ENCODE measurements at places on chromosomes 4 and X.

- DNase-seq = no peak
These were observed 652.8 kb upstream of the NR3C2 start for GRCh38 chr4:149095001-149095400.

DNA sequence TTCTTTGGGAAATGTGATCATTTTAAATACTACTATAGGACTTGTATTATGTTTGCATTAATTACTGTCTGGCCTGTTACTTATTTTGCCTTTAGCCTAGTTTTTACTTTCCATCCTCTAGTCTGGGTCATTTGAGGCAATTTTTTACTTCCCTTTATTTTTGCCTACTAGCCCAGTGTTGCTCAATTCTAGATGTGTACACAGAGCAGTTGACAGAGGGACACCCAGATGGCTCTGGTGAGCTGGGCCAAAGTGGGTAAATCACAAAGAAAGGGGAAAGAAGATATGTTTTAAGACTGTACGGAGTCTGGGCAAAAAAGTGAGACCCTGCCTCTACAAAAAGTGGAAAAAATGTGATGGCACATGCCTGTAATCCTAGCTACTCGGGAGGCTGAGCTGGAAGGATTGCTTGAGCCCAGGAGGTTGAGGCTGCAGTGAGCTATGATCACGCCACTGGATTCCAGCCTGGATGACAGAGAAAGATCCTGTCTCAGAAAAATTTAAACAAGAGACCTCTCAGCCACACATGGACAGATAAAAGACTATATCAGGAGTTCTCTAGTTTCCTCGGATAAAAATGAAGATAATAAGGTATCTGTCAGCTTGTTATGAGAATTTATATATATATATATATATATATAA, 35.7 kb downstream of the APOO start:
- no peak for DNase-seq

DNA sequence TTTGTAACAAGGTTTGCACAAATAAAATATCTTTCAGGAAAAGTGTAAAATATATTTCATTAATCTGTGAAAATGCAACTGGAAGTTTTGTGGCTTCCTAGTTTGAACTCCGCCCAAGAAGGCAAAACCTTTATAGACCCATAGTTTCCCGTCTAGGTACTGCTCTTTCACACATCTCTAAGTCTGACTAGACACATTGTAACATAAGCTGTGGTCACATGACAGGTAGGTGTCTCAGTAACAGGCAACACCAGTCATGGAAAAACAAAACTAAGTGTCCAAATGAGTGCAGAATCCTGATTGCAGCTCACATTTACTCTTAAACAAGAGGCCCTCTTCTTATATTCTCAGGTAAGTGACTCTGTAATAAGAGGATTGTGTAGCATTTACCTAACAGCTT, 55.6 kb downstream of the SNCA start:
- DNase-seq = no peak

DNA sequence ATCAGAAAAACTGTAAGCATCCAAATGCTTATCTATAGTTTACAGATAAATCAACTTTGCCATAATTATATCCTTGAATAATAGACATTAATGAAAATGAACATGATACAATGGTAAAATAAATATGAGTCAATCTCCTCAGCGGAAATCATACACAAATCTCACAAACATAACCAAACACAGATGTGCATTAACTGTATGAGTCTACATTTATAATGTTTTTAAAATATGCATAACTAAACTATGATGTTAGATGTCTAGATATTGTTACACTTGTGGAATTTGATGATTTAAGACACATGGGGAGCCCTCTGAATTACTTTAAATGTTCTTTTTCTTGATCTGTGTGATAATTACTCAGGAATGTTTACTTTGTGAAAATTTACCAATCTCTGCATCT, 951.2 kb downstream of the TECRL start:
- no peak for DNase-seq

DNA sequence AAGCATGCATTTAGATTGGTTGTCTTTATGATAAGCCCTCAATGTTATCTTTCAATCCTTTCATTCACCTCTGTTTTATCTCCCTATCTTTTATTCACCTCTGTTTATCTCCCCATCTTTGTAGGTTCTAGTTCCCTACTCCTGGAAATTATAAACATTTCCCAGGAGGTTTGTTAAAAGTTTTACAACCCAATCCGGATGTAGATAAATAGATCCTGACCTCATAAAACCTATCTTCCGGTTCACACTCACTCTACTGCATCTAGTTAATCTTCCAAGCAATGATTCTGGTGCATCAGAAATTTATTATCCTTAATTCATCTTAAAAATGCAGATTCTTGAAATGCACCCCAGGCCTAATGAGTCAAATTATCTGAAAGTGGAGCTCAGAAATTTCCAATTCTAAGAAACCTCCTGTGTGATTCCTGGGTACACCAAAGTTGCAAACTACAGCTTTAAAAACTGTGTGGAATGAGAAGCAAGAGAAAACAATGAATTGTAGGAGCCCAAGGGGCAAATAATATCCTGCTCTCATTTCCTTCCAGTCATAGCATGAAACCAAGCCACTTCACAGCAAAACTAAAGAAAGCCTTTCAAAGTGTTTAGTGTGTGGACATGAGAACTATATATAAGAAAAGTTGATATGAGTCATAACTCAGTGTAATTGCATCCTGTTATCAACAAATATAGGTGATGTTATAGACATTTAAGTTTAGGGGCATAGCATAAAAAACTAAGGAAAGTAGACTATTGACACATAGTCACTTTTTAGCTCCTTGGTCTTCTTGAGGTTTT, 51.1 kb upstream of the UGT8 start:
- no peak for DNase-seq

DNA sequence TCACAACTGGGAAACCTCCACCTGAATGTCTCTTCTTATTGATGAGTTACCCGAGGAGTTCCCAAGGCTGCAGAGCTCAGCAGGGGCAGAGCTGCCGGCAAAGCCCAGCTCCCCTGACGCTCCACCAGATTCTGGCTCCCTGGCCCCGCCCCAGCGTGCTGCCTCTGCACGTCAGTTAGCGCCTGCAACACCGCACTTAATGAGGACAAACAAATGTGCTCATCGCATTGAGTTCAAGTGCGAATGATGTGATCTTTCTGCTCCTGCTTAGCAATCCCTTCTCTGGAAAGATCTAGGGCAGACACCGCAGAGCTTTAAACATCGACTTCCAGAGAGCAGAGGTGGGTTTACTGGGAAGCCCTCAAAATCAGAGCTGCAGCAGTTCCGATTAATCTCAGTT, 55.5 kb upstream of the FBXW7 start:
- DNase-seq = peak; percentile 33

GRCh38 chr4:188299161-188299560, 159.9 kb downstream of the TRIML1 start:
- DNase-seq = no peak
